Activated naive CD8-positive, alpha-beta T cell treated with anti-CD3 and anti-CD28 coated beads, Interleukin-2, amount 50 U/mL, for 24 hours (primary cell): ENCODE measurements at places on chromosomes 11 and 22.

DNA sequence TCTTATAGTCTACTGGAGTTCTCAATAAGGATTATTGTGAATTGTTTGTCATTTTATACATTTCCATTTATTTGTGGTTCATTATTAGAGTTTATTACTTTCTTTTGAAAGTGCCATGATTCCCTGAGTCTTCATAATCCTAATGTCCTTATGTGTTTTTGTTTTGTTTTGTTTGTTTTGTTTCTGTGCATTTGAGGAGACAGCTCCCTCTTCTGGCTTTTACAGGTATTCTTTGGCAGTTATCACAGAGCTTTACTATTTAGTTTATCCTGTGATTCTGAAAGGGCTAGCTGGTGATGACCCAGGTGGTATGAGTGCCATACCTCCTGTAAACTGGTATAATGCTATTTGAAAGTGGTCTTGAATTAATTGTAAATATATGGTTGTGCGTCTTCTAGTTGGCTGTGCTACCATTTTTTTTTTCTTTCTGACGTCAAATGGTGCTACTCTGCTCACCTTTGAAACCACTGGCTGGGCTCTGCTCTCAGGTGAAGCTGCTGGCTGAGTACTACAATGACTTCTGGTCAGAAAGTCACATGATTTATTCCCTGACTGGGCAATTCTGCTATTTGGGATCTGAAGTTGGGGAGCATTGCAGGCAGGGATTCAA lies 751.2 kb downstream of the JRKL start:
- DNase-seq, result no peak

DNA sequence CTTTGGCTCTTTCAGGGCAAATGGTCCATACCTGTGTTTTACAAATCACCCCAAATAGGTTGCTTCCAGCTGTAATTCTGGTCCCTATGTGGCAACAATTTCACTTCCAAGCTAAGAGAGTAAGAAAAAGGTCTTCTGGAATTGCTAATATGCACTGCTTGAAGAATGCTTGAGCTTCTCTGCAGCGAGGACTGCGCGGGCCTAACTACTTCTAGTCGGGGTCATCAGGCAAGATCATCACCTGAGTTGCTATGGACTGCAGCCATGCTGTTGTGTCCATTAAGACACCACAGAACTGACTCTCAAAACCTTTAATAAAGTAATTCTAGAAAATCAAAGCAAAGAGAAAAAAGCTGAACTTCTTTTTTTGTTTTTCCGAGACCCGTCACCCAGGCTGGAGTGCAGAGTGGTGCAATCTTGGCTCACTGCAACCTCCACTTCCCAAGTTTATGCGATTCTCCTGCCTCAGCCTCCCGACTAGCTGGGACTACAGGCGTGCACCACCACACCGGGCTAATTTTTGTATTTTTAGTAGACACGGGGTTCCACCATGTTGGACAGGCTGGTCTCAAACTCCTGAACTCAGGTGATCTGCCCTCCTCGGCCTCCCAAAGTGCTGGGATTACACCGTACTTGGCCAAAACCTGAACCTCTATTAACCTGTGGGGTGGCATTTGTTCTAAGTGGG lies 2.2 kb downstream of the JOSD1 start:
- no peak for DNase-seq

GRCh38 chr11:122976061-122976733 lies 5.4 kb downstream of the BSX start:
- no peak for DNase-seq

DNA sequence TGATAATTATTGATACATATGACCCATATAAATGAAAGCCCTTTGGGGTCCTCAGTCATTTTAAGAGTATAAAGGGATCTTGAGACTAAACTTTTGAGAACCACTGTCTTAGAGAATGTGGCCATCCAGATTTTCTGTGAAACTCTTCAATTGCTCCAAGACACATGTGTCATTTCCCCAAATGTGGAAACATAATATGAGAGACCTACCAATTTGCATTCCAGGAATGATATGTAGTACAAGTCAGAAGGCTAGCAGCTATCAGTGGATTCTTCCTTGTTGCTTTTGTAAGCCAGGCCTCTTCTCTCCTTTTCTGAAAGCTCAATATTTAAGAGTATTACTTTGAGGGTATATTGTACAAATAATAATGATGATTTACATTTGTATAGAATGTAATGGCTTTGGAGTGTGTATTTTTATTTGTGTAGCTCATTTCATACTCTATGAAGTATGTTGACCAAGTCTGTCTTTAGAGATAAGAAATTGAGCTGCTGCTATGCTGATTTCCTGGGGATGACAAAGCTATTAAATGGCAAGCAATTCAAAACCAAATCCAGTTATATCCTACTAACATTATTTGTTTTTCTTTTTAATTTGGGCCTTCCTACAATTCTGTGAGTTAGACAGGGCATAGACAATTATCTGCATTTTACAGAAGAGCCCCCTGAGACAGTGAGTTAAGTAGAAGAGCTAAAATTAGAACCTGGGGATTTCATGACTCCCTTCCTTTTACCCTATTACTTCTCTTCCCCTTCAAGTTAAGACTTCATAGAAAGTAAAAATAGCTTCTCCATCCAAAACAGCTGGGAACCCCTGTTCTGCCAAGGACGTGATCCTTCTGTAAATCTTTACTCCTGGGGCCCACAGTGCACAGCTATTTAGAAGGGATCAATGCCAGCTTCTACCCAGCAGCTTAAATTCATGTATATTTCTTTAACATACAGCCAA lies 131.9 kb downstream of the WNT11 start:
- DNase-seq, result no peak

DNA sequence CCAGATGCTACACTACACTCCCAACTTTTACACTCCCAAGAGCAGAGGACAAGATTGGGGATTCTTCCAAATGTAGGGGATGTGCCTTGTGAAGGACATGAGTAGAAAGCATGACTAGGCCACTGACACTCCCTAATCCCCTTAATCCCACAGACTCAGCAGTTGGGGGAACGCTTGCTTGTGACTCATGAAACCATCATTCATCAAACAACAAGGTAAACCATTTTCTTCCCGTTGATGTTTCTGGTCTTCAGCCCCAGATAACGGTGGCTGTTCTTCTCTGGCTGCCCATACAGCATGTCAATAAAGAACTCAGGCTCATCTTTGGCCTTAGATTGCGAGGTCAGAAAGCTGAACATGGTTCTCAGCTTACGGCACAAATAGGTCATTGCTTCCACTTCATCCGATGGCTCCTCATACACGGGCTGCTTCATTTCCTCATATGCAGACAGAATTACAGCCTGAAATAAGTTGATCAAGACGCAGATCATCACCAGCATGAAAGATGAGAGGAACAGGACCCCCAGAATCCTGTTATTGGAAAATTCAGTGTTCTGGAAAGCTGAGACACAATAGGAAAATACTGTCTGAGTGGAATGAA lies 6.4 kb upstream of the CDPF1 start:
- no peak for DNase-seq

GRCh38 chr11:115674176-115674936 lies 170.1 kb upstream of the CADM1 start:
- DNase-seq, result no peak

GRCh38 chr11:62402226-62402959 lies 16.4 kb upstream of the SCGB1A1 start:
- peak; percentile 62 for DNase-seq

GRCh38 chr11:96279896-96280290 lies 63.1 kb downstream of the MAML2 start:
- DNase-seq, result no peak

DNA sequence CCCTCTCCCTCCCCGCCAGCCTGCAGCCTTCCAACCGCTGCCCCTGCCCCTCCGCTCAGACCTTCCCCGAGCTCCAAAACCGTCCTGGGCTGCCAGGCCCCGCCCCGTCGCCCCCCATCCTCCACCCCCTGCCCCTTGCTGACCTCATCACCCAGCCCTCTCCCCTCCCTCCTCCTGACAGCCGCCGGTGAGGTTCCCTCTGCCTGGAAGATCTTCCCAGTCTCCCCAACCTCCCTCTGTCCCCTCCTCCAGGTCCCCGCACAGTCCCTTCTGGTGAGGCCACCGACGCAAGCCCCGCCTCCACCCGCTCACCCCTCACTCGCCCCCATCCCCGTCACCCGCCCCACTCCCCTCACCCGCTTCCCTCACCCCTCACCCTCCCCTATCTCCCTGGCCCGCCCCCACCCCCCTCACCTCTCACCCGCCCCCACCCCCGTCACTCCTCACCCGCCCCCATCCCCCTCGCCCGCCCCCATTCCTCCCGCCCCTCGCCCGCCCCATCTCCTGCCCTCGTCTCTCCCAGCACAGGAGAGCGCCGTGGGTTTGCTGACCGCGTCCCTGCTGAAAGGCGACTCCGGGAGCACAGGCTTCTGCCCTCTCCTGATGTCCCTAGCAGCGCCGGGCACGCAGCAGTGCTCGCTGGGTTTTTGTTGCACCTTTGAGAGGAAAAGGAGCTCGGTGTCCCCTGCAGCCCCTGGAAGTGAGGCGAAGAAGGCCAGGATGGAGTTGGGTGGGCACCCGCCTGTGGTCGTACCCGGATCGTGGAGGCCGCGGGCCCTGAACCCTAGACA lies 16.4 kb upstream of the UPK3A start:
- no peak for DNase-seq

DNA sequence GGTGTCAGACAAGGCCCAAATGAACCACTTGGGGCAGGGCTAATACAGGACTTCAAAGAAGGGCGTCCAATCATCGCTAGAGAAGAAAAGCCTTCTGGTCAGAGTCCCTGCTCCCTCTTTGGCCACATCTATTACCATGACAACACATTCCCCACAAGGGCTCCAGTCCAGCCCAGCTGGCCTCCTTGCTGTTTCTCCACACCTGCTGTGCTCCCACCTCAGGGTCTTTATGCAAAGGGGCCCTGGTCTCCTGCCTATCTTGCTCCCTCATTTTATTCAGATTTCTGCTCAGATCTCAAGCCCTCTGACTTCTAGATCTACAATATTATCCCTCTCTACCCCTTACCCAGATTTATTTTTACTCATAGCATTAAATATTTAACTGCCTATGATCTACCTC lies 58.0 kb upstream of the KIRREL3 start:
- DNase-seq, result no peak

DNA sequence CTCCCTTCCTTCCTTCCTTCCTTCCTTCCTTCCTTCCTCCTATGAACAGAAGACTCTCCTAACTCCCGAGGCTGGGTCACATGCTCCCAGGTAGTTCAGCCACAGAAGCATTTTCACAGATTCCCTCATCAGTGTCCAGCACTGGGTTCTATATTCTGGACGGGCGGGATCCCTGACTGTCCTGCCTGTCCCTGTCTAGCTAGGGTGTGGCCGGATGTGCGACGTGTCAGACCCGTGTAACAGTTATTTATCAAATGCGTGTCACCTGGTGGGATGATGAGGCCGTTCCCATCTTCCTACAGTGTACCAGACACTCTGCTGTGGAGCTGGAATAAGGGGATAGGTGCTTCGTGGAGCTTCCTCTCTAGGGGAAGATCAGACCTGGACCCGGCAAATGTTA lies 901.0 kb downstream of the BRD1 start:
- no peak for DNase-seq

- no peak for DNase-seq
Measured at GRCh38 chr22:43220625-43221380, 33.9 kb upstream of the TTLL12 start.

GRCh38 chr11:13119361-13119760 lies 110.2 kb downstream of the RASSF10 start:
- no peak for DNase-seq

- no peak for DNase-seq
Measured at GRCh38 chr11:69982690-69983570, 95.2 kb upstream of the ANO1 start.

GRCh38 chr11:57901278-57901677 lies 122.4 kb upstream of the OR9Q1 start:
- no peak for DNase-seq

DNA sequence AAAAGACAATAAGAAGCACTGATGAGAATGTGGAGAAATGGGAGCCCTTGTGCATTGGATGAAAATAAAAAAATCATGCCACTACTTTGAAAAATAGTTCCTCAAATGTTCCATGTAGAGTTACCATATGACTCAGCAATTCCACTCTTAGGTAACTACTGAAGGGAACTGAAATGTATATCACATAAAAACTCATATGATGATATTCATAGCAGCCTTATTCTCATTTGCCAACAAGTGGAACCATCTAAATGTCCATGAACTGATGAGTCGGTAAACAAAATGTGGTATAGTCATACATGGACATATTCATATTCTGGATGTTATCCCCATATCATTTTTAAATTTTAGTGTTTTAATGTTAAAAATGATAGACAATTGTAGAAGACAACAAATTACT lies 3.5 kb downstream of the KRTAP5-9 start:
- DNase-seq, result no peak

- DNase-seq, result no peak
Measured at GRCh38 chr11:105609832-105610781, at the start of gene GRIA4. Gene GRIA4, plus strand, starts transcription at chr11:105610073. Its CDS starts 925 bp downstream, at chr11:105610998.

- no peak for DNase-seq
Measured at GRCh38 chr11:58006940-58007339, 16.7 kb upstream of the OR9Q1 start.

DNA sequence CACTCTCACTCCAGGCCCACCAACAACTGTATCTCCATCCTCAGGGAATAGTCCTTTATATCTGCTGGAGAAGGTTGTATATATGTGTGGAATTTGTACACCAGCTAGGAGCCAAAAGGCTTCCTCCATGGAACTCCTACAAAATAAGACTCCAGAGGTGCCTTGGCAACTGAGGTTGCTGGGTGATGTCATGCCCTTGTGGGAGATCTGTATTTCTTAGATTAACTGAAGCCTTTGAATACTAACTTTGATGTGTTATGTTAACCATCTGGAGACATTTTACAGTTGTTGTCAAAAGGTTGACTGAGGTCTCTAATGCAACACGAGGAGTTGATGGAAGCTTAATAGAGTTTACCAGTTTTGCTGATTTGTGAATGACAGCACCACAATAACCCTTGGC lies 139.5 kb upstream of the TTC12 start:
- no peak for DNase-seq

GRCh38 chr11:110947096-110947495 lies 234.9 kb upstream of the ARHGAP20 start:
- DNase-seq, result no peak

- no peak for DNase-seq
Measured at GRCh38 chr11:124934862-124935547, 842 bp downstream of the HEPACAM start.

DNA sequence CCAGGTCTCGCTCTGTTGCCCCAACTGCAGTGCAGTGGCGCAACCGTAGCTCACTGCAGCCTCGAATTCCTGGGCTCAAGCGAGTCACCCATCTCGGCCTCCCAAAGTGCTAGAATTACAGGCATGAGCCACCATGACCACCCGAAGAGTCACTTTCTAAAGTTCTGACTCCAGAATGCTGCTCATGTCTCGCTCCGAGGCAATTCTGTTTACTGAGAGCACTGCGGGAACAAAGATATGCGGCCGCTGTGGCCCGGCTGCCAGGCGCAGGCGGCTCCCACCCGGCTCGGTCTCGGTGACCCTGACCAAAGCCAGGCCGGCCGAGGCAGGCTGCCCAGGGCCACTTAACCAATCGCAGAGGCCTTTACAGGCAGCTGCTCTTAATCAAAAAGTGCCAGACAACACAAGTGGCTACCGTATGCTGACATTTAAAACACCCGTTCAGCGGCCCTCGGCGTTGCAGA lies 78.7 kb downstream of the PHF21B start:
- DNase-seq, result no peak
